ENCODE measurements at places on chromosomes 13 and 19. TPM values are rescaled to one million over a fixed set of nuclear protein-coding genes. Genes with fewer than 3 reads are reported as not detected.

ONECUT3 gene
- total RNA-seq, result 0.07 TPM

BORCS8 gene
- total RNA-seq, result 20.4 TPM

SEMA6B gene
- total RNA-seq, result 38.7 TPM

C2CD4C gene
- total RNA-seq, result 14.6 TPM

NFIC gene
- 5.6 TPM for total RNA-seq

USHBP1 gene
- total RNA-seq, result 6.4 TPM

SYNGR4 gene
- 0.31 TPM for total RNA-seq

KLK12 gene
- not detected for total RNA-seq

CXCL17 gene
- total RNA-seq, result not detected

ZNF560 gene
- total RNA-seq, result not detected

KIR3DL1 gene
- not detected for total RNA-seq

ZNF493 gene
- total RNA-seq, result 26.4 TPM

DNA sequence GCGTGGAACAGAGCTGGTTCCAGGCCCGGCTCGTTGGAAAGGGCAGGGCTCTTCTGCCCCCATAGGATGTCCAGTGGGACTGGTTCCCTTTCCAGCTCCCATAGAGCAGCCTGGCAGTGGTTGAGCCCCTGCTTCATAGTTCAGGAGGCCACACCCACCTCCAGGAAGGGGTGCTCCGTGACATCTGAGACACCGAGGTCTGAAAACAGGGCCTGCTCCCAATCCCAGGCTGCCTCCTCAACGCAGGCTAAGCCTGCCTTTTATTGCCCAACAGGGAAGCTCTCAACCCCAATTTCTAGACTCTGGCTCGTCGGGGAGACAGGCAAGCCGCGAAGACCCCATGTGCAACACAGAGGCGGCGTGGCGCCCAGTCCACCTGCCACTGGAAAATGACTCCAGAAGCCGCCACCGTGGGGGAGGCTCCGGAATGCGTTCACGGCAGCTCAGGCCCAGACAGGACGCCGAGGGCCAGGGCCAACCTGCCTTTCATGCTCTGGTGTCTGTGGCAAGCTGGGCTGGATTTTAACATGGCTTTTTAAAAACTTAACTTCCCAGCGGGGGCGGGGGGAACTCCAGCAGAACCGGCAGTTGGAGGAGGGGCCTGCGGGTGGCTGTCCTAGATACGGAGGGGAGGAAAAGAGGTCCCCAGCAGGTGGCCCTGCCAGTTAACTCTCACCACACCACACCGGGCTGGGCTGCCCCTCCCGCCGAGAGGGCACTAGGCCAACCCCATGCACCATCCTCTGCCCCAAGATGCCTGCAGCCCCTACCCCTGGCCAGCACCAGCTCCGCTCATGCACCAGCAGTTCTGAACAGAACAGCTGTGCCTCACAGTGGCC is 17.9 kb upstream of the TINCR start:
- peak; percentile 84 for DNase-seq

GRCh38 chr13:40943073-40943472 is 76.0 kb downstream of the ELF1 start:
- no peak for DNase-seq

- DNase-seq, result no peak
Measured at GRCh38 chr13:62779161-62779560, 1363.5 kb upstream of the PCDH20 start.

DNA sequence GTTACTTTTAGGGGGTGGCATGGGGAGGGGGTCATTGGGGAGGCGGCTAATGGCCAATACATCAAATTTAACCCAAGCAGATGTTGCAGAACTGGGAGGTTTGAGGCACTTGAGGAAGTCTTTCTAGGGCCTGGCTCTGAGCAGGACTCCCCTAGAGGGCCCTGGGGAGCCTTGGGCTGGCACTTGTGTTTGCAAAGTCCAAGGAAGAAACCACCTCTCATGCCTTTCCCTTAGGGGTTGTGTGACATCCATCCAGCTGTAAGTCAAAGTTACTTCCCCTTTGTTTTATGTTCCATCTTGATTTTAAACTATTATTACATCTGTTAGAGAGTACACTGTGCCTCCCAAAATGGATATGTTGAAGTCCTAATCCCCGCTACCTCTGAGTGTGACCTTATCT is 159.9 kb downstream of the KATNAL1 start:
- no peak for DNase-seq

GRCh38 chr13:55245005-55245644 is 1895.6 kb upstream of the PRR20A start:
- DNase-seq, result peak; percentile 71

DNA sequence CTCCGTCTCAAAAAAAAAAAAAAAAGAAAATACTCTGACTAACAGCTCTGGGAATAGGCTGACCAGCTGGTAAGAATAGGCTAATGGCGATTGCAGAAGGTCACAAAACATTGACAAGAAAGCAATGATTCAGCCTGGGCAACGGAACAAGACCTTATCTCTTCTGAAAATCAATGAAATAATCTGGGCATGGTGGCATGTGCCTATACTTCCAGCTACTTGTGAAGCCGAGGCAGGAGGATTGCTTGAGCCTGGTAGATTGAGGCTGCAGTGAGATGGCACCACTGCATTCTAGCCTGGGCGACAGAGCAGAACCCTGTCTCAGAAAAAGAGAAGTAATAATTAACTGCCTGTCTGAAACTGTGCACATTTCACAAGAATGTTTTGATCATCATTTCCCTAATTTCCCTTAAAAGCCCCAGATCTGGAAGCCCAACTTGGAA is 18.8 kb upstream of the MTRF1 start:
- DNase-seq, result no peak

- no peak for DNase-seq
Measured at GRCh38 chr19:28393574-28394336, 819.2 kb downstream of the UQCRFS1 start.

DNA sequence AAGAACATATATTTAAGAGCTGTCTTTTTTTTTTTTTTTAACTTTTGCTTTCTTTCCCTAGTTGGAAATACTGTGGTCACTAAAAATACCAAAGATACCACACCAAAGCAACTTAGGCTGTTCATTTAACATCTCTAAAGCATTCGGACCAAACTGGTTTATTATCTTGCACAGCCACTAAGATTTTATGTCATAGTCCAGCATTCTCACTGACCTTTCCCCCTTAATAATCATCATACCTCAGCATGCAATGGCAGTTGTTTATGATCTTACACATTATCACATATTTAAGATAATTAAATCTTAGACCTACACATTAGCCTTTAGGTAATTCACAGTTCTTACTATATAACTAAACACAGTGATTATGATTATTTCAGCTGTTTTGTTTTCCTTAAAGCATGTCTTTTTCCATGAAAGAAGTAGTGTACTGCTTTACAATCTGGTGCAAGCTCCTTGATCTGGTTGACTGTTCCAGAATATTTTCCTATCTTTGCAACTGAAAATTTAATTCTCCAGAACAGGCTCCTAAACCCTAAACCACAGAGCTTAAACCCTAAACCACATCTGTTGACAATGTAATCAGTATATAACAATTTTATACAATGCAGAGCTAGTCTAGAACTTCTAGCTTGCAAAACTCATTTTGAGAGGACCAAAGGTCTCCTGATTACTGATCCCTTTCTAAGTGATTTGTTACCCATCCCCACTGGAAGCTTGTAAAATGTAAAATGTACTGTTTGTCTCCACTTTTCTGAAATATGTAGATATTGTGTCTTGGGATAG is 74.2 kb downstream of the CDK8 start:
- DNase-seq, result no peak

GRCh38 chr13:71169180-71169579 is 697.8 kb downstream of the DACH1 start:
- DNase-seq, result no peak

- DNase-seq, result peak; percentile 67
Measured at GRCh38 chr13:41668130-41668757, 210.9 kb downstream of the RGCC start.

GRCh38 chr19:8096071-8096470 is 43.5 kb downstream of the CCL25 start:
- DNase-seq, result no peak

DNA sequence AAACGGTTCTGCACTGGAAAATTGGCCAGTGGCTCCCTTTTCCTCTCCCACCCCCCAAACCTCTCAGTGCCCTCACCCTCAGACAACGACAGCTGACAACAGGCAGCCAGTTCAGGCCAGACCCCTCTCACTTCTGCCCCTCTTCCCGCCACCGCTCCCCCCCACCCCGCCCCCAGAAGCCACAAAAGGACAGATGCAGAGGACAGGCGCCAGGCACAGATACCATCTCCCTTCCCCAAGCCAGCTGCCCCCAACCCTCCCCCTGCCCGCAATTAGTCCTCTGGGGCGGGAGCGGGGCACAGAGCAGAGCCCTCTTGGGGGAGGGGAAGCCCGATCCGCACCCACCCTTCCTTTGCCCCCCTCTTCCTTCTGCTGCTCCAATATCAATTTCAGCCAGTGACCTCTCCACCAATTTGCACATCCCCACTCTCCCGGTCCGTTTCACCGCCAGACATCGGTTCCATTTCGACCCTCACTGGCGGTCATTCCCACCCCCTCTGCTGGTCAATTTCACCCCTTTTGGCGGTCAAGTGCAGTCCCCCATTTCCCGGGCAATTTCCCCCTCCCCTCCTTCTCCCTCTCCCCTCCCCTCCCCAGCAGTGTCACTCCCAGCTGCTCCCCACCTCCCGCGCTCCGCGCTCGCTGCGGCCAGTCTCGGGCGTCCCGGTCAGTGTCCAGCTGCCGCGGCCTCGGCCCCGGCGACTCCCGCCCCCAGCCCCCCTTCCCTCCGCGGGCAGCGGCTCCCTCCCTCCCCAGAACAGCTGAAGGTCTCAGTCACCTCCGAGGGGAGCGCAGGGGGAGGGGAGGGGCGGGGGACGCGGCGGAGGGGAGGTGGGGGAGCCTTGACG is at the start of gene SHD:
Gene SHD, plus strand, starts transcription at position 848 of the 848 bp plus-strand sequence. CDS start 798 bp downstream, outside the sequence.
- DNase-seq, result no peak

- DNase-seq, result peak; percentile 98
Measured at GRCh38 chr19:12052497-12053169, at the start of gene ZNF878. ZNF878 (minus strand) TSS chr19:12052961; CDS start chr19:12052801, 160 bp downstream.

- DNase-seq, result no peak
Measured at GRCh38 chr13:92259523-92259922, 861.1 kb downstream of the GPC5 start.

GRCh38 chr13:57630661-57631595 is 616 bp upstream of the PCDH17 start:
- peak; percentile 35 for DNase-seq

DNA sequence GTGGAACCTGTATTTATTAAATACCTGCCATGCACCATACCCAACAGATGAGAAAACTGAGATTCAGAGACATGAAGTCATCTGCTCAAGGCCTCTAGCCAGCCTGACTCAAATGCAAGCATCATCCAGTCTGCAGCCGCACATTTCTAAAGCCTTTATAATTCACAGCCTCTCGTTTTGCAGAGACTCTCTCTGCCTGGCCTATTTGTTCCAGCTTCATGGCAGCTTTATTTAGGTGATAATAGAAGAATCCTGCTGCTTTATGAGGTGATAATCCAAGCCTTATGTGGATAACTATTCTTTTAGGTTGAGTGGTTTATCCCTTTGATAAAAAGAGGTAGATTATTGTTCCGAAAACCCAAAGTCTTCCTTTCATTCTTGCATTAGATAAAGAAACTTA is 58.4 kb downstream of the OXGR1 start:
- DNase-seq, result no peak

- no peak for DNase-seq
Measured at GRCh38 chr13:50198508-50198907, 183.3 kb downstream of the KCNRG start.

GRCh38 chr13:26442541-26442940 is 114.9 kb upstream of the WASF3 start:
- DNase-seq, result no peak

DNA sequence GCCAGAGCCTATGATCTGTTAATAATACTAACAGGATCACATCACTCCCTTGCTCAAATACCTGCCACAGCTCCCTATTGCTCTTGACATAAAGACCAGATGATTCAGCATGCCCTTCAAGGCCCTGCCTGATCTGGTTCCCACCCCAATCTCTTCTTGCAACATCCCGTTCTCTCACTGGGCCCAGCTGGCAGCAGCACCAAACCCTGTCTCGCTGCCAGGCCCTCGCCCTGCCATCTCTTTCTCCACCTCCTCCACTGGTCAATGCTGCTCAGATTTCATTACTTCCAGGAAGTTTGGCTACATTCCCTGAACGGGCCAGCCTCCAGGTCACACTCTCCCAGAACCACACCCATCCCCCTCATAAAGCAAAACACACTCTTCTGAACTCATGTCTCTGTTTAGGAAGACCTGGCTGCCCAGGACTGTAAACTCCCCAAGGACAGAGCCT is 8.6 kb upstream of the BCAT2 start:
- DNase-seq, result no peak

- peak; percentile 60 for DNase-seq
Measured at GRCh38 chr19:29467824-29468401, 57.9 kb upstream of the VSTM2B start.

DNA sequence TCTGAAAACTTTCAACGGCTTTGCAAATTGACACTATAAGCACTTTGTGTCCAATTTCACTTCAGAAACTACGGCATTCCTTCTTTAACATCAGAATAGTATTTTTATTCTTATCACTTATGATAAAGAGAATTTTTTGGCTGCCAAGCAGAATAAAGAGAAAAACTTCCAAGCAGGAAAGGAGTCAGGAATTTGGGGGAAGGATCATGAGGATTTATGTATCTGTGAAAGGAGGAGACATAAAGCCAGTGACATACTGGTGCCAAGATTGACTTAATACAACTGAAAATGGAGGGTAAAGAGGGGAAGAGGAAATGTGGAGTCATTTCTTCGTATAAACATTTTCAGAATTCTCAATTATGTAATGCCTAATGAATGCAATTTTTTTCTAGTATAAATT is 94.7 kb downstream of the RBM26 start:
- DNase-seq, result no peak

All from H9 (cell line).